Cardiac muscle cell (in vitro differentiated cells and primary cell): ENCODE measurements at places on chromosomes 6 and 20.

- DNase-seq: no peak
Measured at GRCh38 chr6:90397929-90398674, 101.5 kb upstream of the BACH2 start.

DNA sequence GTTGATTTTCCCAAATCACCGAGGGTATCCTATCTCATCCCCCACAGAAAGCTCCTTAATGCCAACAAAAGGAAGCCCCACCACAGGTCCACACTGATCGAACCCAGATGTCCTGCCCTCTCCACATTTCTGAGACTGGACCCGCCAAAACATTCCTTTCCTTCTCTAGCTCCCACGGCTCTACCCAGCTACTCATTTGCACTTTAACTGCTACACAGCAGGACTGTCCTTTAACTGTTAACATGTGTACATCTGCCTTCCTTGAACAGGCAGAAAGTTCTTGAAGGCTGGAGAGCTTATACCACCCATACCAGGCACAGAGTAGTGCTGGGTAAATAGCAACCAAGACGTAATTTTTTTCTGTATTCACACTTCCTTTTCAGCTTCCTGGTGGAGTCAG is 68.6 kb downstream of the TRMT6 start:
- DNase-seq: no peak

DNA sequence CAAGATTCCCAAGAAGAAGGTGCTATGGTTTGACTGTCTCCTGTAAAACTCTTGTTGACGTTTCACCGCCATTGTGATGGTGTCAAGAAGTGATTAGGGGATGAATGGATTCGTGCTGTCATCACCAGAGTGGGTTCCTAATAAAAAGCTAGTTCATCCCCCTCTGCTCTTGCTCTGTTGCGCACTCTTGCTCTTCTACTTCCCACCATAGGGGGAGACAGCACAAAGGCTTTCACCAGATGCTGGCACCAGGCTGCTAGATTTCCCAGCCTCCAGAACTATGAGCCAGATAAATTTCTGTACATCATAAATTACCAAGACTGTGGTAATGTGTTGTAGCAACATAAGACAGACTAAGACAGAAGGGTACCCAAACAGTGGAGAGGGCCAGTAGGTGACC is 21.6 kb upstream of the CCDC28A start:
- DNase-seq: no peak

GRCh38 chr6:162363757-162364156 is 363.8 kb downstream of the PRKN start:
- DNase-seq: peak; percentile 88

- DNase-seq: peak; percentile 83
Measured at GRCh38 chr6:53042112-53042511, 23.1 kb upstream of the FBXO9 start.

DNA sequence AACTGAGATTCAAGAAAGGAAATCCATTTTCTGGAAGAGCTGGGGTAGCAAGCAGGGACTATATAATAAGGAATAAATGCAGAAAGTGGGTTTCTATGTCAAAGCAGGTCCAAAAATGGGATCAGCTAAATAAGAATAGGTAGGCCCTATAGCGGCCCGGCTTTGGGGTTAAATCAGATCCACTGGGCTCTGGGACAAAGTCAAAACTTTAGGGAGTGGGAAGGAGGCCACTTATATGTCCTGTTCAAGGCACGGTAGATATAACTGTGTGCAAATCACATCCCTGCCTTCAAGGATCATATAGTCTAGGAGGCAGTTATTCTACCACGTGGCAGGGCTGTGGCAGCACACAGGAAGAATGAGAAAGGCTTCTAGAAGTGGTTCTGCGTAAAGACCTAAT is 191.4 kb upstream of the CDYL start:
- DNase-seq: no peak

GRCh38 chr6:143501851-143502250 is 9.7 kb downstream of the FUCA2 start:
- DNase-seq: no peak

GRCh38 chr6:95288251-95288650 is 289.1 kb upstream of the MANEA start:
- no peak for DNase-seq

DNA sequence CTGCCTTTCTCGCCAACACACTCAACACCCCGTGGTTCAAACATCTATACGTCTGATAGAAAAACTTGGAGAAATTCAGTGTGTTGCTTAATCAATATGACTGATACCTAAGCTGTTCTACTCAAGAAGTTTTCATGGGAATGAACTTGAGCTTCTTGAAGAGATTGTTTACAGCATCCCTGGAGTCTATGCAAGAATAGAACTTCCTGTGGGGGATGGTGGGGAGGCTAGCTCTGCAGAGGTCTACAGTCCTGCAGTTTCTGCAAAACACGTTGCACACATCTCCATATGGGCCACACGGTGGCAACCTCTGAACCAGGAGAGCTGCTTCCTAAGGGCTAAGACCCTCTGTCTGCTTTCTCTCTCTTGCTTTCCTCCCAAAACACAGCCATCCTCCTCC is 32.7 kb upstream of the FANCE start:
- peak; percentile 74 for DNase-seq

GRCh38 chr6:90458353-90459224 is 128.3 kb downstream of the MAP3K7 start:
- DNase-seq: peak; percentile 27

DNA sequence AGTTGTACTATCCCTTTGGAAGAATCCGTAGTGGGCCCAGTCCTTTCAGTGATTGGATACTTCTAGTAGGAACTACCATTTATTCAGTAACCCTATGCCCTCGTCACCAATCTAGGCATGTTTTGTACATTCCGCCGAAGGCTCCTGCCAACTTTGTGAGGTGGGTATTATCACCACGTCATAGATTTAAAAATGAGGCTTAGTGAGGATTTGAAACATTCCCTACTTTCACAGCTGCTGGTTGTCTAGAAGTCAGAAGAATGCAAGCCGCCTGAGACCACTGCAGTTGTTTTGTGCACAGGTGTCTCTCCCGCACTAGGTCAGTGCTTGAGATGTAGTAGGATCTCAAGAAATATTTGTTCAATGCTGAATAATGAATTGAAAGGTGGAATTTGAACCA is 32.6 kb downstream of the ENPP1 start:
- DNase-seq: no peak

DNA sequence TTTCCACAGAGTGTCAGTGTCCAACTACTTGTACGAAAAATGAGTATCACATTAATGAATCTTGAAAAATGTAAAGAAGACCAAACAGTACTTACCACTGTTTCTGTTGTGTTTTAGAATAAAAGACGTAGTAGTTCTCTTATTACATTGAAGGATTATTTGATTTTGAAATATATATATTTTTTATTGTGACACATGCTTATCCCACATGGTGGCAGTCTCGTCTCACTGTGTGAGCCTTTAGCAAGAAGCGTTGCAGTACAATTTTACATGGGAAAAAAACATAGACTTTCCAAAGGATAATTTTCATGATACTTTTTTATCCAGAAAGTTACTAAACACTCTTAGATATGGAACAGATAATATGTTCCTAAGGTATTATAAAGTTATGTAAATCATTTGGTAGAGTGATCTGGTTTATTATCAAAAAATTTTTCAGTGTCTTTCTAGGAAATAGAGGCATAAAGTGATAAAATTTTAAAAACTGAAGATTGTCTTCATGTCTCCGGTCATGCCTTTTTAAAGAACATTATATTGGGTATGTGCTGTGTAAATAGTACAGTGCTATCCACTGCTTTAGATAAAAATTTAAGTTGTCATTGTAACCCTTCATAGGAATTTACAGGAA is 117.5 kb upstream of the SAMD5 start:
- peak; percentile 44 for DNase-seq

GRCh38 chr6:155380666-155381332 is 66.5 kb upstream of the TFB1M start:
- no peak for DNase-seq

DNA sequence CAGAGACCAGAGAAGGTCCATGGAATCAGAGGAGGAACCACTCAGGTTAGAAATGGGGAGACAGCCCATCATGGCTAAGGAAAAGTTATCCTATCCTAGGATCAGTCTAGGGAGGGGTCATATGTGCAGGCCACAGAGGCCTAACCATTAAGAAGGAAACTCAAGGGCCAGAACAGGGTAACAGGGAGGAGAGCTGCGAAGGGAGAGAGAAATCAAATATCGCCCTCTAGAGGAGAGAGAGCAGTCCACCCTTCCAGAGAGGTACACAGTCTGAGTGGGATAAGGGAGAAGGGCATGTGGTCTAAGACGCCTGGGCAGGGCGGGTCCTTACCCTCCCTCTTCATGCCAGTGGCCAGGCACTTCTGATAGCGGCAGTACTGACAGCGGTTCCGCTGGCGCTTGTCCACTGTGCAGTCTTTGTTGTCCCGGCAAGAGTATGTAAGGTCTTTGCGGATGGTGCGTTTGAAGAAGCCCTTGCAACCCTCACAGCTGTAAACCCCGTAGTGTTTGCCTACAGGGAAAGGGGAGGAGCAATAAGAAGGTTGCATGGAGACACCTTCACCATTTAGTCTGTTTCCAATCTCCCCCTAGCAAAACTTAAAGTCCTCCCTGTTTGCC is 2.9 kb downstream of the RXRB start:
- DNase-seq: peak; percentile 82

DNA sequence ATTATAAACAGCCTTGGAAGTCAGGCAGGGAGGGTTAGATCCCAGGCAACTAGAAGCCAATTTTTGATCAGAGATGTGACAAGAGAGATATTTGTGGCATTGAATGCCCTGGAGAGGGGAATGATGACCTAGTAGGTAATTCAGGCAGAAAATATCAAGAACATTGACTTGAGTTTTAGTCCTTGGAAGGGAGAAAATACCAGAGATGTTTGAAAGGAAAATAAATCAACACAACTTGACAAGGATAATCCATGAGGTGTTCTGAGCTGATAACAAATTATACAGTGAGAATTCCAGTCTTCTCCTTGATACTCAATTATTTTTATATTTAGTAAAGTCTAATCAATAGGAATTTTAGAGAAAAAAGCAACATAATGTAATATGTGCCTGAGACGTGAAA is 10.6 kb upstream of the MARCKS start:
- DNase-seq: no peak

- DNase-seq: peak; percentile 53
Measured at GRCh38 chr20:1330075-1330830, 1.3 kb upstream of the SDCBP2 start.

- no peak for DNase-seq
Measured at GRCh38 chr20:57943950-57944349, 234.1 kb upstream of the PMEPA1 start.

DNA sequence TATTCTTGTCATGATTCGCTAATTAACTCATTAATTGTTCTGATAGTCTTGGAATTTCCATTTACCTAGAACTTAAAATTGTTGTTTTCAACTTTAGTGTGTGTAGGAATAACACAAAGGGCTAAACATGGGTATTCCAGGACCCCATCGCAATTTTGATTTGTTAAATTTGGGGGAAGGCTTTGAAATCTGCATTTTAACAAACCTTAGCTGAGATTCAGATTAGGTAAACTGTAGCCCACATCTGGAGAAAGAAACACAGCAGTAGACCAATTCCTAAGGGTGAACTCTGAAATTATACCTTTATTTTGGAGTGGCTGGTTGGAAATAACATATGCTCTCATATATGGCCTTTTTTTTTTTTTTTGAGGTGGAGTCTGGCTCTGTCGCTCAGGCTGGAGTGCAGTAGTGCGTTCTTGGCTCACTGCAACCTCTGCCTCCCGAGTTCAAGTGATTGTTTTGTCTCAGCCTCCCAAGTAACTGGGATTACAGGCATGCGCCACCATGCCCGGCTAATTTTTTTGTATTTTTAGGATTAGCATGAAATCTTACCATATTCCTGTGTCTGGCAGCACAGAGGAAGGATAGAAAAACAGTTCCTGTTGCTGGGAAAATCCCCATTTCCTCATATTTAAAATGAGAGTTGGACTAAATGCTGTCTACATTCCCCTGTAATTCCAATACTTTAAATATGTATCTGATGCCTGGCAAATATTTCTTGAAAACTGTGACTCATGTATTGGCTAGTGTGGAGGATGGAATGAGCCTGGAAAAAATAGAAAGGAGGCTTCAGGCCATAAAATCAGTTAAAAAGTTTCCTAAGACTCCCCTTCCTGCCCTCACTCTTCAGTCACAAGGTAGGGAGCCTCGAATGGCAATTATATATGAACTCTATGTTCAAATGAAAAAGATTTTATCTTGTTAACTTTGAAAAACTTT is 96.7 kb upstream of the FAM184A start:
- no peak for DNase-seq

DNA sequence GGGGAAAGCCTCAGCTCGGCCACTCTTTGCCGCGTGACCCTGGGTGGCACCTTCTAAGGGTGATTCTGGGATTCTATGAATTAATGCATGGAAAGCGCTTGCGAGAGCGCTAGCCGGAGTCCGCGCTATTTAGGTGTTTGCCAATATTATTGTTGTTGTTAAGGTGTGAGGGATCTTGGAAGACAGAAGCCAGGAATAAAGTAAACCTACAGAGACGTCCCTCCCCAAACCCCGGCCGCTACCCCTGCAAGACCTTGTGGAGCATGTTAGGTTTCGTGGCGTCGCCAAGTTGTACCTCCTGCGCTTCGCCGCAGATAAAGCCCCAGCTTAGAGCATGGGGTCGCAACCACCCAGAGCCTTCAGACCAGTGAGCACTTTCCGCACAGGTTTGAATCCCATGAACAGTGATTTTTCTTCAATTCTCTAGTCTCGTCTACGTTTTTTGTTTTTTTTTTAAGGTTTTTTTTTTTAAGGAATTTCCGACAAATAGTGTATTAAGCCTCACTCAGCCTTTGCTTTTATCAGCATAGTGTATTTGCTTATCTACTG is 16.9 kb upstream of the ZSCAN9 start:
- no peak for DNase-seq

- DNase-seq: no peak
Measured at GRCh38 chr6:13678255-13678983, 33.2 kb downstream of the RANBP9 start.

- peak; percentile 70 for DNase-seq
Measured at GRCh38 chr6:82959385-82959941, 106.2 kb downstream of the UBE3D start.

GRCh38 chr6:40755749-40756452 is 168.7 kb upstream of the LRFN2 start:
- peak; percentile 6 for DNase-seq

GRCh38 chr6:106072501-106073090 is 13.5 kb upstream of the PRDM1 start:
- DNase-seq: no peak

GRCh38 chr20:17646209-17646960 is 35.7 kb downstream of the RRBP1 start:
- no peak for DNase-seq

DNA sequence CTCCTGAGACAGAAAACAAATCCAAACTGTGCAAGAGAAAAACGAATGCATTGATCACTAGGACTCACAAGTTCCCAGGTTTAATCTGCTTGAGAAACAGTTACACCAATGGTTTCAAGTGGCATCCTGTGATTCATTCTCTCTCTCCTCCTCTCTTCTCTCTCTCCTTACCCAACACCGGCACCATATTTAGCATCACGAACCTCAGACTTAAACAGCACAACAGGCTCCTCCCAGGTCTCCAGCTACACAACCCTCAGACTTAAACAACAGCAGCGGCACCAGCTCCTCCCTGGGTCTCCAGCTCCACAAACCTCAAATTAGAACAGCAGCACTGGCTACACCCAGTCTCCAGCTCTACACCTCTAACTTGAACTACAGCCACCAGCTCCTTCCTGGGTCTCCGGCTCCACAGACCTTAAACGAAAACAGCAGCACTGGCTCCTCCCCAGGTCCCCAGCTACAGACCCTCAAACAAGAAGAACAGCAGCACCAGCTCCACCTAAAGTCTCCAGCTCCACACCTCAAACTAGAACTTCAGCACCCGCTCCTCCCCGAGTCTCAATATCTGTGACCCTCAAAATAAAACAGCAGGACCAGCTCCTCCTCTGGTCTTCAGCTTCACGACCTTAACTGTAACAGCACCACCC is 355.9 kb downstream of the PREX1 start:
- no peak for DNase-seq

GRCh38 chr6:34976239-34976638 is 87.2 kb downstream of the ANKS1A start:
- no peak for DNase-seq
